ENCODE measurements at places on chromosomes 1 and 21.

DNA sequence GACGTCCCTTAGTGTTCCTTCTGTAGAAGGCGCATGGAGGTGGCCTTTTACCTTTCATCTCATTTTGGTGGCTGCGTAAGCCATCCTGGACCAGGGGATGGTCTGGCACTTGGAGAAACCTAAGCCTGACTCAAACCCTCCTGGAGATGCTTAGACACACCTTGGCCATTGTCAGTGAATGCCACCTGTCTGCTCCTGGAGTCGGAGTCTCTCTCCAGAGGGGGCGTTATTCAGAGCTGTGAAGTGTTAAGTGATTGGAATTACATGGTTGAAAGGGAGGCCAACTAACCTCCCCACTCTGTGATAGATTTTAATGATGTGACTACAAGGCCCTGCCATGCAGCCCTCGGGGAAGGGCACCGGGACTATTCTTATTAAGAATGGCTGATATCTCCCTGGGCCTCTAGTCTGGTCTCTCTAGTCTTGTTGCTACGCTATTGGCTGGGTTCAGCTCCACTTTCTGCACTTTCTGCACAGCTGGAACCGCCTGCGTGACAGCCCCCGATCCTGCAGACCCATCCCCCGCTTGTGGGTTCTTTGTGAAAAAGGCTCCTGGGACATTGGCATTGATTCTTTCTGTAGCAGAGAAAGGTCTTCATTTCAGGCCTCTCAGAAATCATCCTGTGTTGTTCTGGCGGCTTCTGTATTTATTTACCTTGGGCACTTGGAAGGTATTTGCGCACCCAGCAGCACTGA lies 4.2 kb downstream of the RASSF5 start:
- no peak for DNase-seq

- DNase-seq: no peak
These were observed 110.3 kb upstream of the TRABD2B start for GRCh38 chr1:48107516-48107915.

DNA sequence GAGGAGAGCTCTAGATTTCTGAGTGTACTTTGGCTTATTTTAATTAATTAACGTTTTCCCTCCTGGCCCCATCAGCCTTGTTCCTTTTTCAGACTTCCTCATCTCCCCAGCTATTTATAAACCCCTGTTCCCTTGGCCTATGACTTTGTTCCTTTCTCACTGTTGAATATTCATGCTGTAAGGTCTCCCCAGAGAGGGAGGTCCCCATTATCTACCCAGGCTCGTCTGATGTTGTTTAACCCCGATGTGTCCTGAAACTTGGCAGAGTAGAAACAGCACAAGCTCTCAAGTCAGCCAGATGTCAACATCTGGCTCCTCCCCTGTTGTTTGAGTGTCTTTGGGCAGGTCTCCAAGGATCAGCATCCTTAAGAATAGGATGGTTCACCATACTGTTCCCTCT lies 153.6 kb downstream of the HIVEP3 start:
- no peak for DNase-seq

- DNase-seq: no peak
These were observed 14.7 kb upstream of the IL24 start for GRCh38 chr1:206882555-206882954.

DNA sequence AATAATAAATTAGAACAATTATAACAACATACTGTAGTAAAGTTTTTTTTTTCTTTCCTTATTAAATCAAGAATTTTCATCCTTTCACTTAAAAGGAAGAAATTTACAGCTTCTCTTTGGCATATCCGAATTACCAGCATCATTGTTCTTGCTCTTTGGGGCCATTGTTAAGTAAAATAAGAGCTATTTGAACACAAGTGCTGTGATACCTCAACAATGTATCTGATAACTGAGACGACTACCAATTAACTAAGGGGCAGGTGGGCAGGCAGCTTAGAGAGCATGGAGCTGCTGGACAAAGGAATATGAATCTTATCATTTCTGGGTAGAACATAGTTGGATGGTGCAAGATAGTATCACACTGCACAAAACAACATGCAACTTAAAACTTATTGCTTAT lies 719.9 kb upstream of the TMPRSS15 start:
- DNase-seq: no peak

- DNase-seq: no peak
These were observed 7.4 kb upstream of the TIAM1 start for GRCh38 chr21:31351438-31351837.

DNA sequence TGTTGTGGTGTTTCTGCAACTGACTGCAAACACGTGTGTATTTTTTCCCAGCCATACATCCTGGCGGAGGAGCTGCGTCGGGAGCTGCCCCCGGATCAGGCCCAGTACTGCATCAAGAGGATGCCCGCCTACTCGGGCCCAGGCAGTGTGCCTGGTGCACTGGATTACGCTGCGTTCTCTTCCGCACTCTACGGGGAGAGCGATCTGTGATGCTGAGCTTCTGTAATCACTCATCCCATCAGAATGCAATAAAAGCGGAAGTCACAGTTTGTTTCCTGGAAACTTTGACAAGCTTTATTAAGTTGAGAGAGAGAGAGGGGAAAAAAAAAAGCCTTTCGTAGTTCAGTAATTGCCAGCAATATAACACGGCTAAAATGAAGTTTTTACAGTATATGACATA lies 32.7 kb upstream of the MTR start:
- no peak for DNase-seq

- DNase-seq: no peak
These were observed 6.9 kb upstream of the TNNT2 start for GRCh38 chr1:201384406-201384782.

- no peak for DNase-seq
These were observed 141.7 kb upstream of the HOOK1 start for GRCh38 chr1:59672851-59673572.

DNA sequence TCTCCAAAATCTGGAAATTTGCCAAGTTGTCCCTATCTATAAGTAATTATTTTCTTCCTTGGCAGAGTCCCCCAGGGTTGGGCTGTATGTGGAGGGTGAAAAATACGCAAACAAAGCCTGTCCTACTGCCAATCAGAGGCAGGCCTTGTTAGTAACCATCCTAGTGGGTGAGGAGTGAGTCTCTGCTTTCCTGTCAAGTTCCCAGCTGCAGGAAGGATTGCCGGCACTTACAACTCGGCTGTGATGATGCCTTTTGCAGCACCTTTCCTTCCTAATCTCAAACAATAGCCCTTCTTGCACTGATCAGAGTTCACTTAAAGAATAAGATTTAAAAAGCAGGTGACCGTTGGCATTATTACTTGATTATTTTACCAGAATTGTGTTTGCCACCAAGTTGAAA lies 31.3 kb upstream of the FGGY start:
- no peak for DNase-seq

- no peak for DNase-seq
These were observed 16.9 kb downstream of the PLA2G4A start for GRCh38 chr1:186845576-186846210.

DNA sequence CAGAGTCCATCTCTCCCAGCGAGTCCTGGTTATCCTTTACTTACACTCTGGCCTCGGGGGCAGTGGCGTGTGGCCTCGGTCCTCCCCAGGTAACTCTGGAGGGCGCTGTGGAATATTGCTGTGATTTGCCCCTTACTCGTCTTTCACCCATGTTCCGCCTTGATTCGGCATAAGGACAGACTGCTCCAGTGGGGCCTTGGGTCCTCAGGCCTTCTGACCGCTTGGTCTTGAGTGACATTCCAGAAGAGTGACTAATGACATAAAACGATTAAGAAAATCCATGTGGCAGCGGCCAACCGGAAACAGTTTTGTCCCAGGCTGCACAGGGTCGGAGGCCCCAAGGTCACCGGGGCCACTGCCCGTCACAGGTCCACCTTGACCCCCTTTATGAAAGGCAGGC lies 11.0 kb downstream of the ICMT start:
- no peak for DNase-seq

DNA sequence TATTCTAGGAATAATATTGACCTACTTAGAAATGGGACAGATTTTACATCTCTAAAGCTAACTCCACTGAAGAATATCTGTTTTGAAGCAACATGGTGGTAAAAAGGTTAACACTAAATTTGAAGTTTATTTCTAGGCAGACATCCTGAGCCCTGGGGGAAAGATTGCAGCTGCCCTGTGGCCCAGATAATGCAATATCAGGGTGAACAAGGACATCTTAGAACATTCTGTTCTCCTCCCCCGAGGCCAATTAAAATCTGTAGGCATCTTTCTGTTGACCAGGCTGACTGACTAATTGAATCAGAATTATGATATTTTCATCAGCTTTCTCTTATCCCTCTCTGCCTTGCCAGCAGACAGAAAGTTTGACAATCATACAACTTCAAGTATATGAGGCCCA lies 149.8 kb upstream of the DUSP10 start:
- DNase-seq: no peak

GRCh38 chr1:153616144-153616916 lies at the start of gene S100A14:
TSS of gene S100A14 (minus strand) at chr1:153616325. CDS start at chr1:153615858, 467 bp downstream.
- DNase-seq: no peak

- peak; percentile 0 for DNase-seq
These were observed 25.4 kb downstream of the LDLRAD2 start for GRCh38 chr1:21837476-21837875.

DNA sequence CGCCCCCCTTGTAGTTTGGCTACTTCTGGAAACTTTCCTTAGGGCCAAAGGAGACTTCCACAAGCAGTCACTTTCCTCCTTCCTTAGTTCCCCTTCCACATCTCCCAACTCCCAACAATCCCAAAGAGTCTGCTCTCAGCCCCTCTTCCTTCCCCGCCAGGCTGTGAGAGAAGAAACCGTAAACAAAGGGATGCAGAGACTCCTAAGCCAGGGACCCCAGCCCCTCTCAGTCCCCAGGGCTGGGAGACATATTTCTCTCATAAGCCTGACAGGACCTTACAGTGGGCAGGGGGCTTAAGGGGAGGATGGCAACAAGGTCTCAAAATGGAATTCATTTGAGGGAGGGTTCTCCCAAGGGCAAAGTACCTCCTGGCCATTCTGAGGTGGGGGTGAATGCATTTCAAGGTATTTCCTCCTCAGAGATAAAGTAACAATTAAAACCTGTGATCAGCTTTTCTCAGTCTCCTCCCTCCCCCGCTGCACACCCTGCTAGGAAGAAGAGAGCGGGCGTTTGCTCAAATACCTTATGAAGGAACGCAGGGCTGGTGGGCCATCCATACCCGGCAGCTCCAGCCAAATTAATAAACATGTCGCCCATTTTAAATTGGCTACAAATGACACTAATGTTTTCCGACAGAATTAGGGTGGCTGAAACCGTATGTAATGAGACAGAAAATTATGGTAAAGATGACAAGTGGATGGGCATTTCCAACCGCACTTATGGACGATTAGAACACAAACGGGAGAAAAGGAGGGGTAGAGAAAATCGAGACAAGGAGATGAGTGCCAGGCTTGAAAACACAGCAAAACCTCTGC lies 4.0 kb downstream of the BARHL2 start:
- no peak for DNase-seq

- no peak for DNase-seq
These were observed 74.5 kb upstream of the COL24A1 start for GRCh38 chr1:86231076-86231475.

DNA sequence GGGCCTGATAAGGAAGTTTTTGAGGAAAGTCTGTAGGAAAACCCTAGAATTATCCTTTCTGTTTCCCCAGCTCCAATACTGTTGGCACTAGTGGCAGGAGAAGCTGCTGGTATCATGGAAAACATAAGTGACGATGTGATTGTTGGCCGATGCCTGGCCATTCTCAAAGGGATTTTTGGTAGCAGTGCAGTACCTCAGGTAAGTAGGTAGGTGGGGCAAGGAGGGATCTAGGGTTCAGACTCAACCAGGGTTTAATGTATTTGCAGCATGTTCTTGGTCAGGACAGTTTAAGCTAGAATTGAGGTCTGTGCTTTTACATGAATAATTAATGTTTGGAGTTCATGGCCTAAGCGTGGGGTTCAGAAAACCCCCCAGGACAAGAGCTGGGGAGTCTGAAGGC lies 62.1 kb downstream of the KDM1A start:
- no peak for DNase-seq

- DNase-seq: peak; percentile 78
These were observed 531 bp upstream of the HMGN2 start for GRCh38 chr1:26471498-26472319.

GRCh38 chr21:26554365-26554764 lies 18.7 kb downstream of the CYYR1 start:
- no peak for DNase-seq

DNA sequence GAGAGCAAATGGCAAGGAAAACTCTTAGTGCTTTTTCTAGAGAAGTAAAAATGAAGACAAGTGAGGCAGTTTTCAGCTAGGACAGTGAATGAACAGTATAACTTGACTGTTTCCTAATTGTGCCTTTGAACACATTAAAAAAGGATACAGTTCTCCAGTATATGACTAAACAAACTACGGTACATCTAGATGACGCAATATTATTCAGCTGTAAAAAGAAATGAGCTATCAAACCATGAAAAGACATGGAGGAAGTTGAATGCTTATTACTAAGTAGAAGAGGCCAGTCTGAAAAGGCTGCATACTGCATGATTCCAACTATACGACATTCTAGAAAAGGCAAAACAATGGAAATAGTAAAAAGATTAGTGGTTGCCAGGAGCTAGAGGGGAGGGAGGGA lies 206.3 kb downstream of the SIPA1L2 start:
- no peak for DNase-seq

- DNase-seq: no peak
These were observed 178.1 kb downstream of the NPHP4 start for GRCh38 chr1:5814046-5814619.

- DNase-seq: no peak
These were observed 74.1 kb upstream of the PLXNA2 start for GRCh38 chr1:208318150-208318734.

GRCh38 chr1:66315671-66316070 lies 218.3 kb upstream of the SGIP1 start:
- DNase-seq: no peak

- no peak for DNase-seq
These were observed 2.9 kb downstream of the FLVCR1 start for GRCh38 chr1:212860713-212861581.

DNA sequence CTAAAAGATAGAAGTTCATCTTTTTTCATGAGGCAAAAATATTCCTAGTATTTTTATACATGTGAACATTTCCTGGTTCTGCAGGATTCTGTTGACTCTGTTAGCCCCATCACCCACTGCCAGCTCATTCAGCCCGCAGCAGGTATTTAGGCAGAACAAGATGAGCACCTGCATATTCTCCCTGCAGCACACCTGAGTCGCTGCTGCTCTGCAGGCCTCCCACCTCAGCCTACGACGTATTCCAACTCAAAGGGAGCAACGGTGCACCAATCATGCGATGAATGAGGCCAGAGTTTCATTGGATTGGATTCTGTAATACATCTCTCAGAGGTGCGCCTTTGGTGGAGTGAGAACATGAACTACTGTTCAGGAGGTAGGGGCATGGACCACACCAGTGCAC lies 87.6 kb downstream of the CNIH3 start:
- DNase-seq: no peak

- DNase-seq: no peak
These were observed 15.9 kb upstream of the RAB4A start for GRCh38 chr1:229254910-229255541.

- no peak for DNase-seq
These were observed 54.1 kb downstream of the LDLRAD2 start for GRCh38 chr1:21865943-21866706.
